ENCODE measurements at places on chromosomes 3 and 15.

DNA sequence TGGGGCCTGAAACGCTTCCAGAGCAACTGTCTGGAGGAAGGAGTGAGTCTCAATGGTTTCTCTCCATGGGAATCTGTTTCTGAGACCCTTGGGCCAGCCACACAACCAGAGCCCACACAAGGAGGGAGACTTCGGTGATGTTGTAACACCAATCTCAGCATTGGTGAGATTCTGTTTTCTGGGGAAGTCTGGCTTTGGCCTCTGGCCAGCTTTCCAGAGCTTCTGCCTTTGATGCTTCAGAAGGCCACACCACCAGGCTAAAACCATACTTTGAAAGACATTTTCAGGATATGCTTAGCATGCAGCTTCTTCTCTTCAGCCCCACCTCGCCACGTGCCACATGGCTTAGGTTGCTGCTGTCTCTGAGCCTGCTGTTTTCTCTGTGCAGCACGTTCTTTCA, 3.6 kb upstream of the EEFSEC start:
- DNase-seq = no peak

- no peak for DNase-seq
Measured at GRCh38 chr3:74529145-74529544, 85.3 kb downstream of the CNTN3 start.

- no peak for DNase-seq
Measured at GRCh38 chr15:63716929-63717328, 116.8 kb downstream of the HERC1 start.

- no peak for DNase-seq
Measured at GRCh38 chr15:27201425-27201824, 230.4 kb downstream of the GABRG3 start.

GRCh38 chr3:140006331-140006730, 71.3 kb downstream of the CLSTN2 start:
- DNase-seq = no peak

GRCh38 chr15:24877174-24877573, 77.6 kb upstream of the SNRPN start:
- DNase-seq = no peak

GRCh38 chr15:100111125-100112060, 230.4 kb downstream of the ADAMTS17 start:
- peak; percentile 60 for DNase-seq

DNA sequence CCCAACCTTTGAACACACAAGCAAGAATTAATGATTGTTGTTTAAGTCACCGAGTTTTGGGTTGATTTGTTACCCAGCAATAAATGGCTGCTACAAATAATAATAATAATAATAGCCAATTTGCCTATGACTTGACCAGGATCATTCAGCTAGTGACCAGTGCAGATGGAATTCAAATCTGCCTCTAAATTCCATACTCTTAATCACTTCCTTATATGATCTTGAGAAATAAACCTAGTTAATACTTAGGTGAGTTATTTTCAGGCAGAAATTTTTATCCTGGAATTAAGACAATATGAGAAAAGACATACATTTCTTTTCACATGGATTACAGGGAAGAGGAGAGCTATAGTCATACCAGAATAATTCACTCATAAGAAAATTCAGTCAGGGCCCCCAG, 116.0 kb upstream of the GALNT15 start:
- no peak for DNase-seq
